ENCODE measurements at places on chromosomes 13 and 19.
A peak's percentile ranks its signal among the peaks of the same experiment; 100 is the strongest.

- no peak for DNase-seq
These were observed 287.1 kb downstream of the ITGBL1 start for GRCh38 chr13:101739382-101740178.

- no peak for DNase-seq
These were observed 15.2 kb downstream of the ZNF221 start for GRCh38 chr19:43966079-43966694.

GRCh38 chr13:37665420-37665819 is 66.9 kb upstream of the POSTN start:
- DNase-seq, result no peak

GRCh38 chr13:42038661-42039456 is 9.6 kb upstream of the DGKH start:
- no peak for DNase-seq

DNA sequence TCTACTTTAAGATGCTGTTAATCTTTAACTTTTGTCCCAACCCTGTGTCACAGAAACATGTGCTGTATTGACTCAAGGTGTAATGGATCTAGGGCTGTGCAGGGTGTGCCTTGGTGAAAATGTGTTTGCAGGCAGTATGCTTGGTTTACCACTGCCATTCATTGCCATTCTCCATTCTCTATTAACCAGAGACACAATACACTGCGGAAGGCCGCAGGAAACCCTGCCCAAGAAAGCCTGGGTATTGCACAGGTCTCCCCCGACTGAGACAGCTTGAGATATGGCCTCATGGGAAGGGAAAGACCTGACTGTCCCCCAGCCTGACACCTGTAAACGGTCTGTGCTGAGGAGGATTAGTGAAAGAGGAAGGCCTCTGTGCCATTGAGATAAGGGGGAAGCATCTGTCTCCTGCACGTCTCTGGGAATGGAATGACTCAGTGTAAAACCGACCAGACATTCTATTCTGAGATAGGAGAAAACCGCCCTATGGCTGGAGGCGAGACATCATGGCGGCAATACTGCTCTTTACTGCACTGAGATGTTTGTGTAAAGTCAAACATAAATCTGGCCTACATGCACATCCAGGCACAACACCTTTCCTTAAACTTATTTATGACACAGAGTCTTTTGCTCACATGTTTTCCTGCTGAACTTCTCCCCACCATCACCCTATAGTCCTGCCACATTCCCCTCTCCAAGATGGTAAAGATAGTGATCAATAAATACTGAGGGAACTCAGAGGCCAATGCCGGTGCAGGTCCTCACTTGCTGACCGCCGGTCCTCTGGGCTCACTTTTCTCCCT is 13.1 kb upstream of the ZNF888 start:
- DNase-seq, result peak; percentile 84

GRCh38 chr19:48953990-48954594 is 583 bp upstream of the BAX start:
- peak; percentile 35 for DNase-seq

DNA sequence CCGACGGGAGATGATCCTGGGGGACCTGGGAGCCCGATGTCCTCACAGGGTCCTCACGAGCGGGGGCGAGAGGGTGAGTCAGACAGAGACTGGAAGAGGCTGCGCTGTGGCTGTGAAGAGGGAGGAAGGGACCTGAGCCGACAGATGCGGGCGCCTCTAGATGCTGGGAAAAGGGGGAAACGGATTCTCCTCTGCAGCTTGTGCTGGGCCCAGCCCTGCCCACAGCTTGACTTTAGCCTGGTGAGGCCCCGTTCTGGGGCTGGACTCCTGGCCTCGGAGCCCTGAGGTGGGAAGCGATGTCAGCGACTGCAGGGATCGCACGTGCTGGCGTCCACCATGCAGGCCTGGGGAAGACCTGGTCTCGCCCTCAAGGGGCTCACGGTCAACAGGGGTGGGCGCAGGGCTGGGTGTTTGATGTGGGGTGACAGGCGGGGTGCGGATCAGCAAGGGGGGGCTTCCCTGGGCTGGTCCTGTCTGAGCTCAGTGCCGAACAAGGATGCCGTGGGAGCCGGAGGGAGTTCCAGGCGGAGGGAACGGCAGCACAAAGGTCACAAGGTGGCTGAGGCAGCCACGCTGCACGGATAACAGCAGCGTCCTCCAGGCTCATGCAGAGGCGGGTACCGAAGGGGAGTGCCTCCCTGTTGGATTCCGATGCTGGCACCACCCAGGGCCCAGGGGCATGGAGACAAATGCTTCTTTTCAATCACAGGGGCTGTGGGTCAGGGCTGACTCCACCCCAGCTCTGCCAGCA is 31.8 kb downstream of the PIP5K1C start:
- DNase-seq, result no peak

DNA sequence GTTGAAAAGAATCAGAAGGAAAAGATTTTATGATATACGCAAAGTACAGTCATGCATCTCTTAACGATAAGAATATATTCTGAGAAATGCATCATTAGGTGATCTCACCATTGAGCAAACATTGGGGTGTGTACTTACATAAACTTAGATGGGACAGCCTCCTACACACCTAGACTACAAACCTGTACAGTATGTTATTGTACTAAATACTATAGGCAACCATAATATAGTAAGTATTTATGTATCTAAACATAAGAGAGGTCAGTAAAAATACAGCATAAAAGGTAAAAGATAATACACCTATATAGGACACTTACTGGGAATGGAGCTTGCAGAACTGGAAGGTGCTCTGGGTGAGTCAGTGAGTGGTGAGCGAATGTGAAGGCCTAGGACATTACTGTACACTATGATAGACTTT is 254.6 kb downstream of the SPRY2 start:
- no peak for DNase-seq

- no peak for DNase-seq
These were observed 1.9 kb upstream of the RASA3 start for GRCh38 chr13:114134111-114134943.

DNA sequence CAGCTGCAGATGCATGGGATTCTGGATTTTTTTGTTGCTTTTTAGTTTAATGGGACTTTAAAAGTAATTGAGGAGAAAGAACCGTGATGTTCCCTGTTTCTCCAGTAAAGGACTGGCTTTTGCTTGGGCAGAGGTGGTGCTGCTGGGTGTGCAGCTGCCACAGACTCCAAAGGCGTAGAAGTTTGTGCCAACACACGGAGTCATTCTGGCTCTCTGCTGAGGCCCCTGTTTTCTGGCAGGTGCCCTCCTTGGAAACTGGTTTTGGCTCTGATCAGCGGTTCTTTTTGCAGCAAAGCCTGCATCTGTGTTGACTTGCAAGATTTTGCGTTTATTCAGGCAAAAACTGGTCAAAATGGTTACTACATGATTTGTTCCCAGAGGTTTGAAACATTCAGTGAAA is 16.0 kb upstream of the QTRT1 start:
- DNase-seq, result no peak

GRCh38 chr13:110129539-110130186 is 177.3 kb downstream of the COL4A1 start:
- DNase-seq, result no peak

- no peak for DNase-seq
These were observed 46.5 kb downstream of the TMEM255B start for GRCh38 chr13:113805431-113806103.

DNA sequence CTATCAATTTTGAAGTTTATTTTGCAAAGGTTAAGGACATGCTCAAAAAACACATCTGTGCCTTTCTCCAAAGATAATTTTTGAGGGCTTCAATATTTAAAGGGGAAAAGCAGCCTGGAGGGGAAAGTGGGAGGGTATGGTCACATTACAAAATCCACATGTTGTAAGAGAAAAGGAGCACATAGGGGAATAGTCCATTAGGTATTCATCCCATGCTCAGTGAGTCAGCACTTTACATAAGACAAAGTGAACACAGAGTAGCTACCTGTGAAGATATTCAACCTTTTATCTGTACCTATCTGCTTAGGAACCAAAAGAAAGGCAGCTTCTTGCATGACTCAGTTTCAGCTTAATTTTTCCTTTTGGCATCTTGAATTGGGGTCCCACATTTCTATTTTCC is 932.0 kb downstream of the SLITRK6 start:
- no peak for DNase-seq

GRCh38 chr13:90640976-90641375 is 706.5 kb upstream of the MIR17HG start:
- DNase-seq, result no peak

GRCh38 chr13:34698945-34699344 is 243.1 kb upstream of the NBEA start:
- no peak for DNase-seq

GRCh38 chr19:35123573-35123972 is 8.0 kb downstream of the FXYD3 start:
- DNase-seq, result peak; percentile 20

GRCh38 chr19:11964496-11964857 is 363 bp upstream of the ZNF763 start:
- DNase-seq, result no peak

Measured in hematopoietic multipotent progenitor cell treated with erythropoietin and hydrocortisone succinate and interleukin-3 and kit ligand, for 15 days (in vitro differentiated cells).